ENCODE measurements at places on chromosomes 7 and 10.

GRCh38 chr10:48780341-48780740, 95.7 kb downstream of the WDFY4 start:
- DNase-seq = no peak

DNA sequence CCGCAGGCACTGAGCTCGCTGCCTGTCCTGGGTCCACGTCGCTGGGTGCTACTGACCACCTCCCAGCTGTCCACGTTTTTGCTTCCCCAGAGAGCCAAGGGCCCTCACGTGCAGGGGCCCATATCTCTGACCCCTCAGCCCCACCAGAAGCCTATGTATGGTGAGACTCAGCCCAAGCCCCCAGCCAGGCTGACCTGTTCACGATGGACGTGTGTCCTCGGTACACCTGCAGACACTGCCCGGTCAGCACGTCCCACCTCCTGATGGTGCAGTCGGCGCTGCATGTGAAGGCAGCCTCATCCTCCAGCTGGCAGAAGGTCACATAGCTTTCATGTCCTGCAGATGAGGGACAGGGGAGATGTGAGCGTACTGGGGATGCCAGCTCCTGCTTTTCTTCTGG, 9.9 kb downstream of the WDR86 start:
- no peak for DNase-seq

GRCh38 chr7:50594136-50594535, 28.9 kb upstream of the DDC start:
- DNase-seq = no peak

GRCh38 chr10:71916827-71917226, 47.4 kb upstream of the CHST3 start:
- no peak for DNase-seq

- peak; percentile 42 for DNase-seq
Observed at GRCh38 chr10:72344932-72345331, 9.8 kb downstream of the DNAJB12 start.

GRCh38 chr7:66604198-66604597, 24.5 kb upstream of the KCTD7 start:
- no peak for DNase-seq

GRCh38 chr7:112869111-112869774, 79.0 kb upstream of the TMEM168 start:
- peak; percentile 42 for DNase-seq

DNA sequence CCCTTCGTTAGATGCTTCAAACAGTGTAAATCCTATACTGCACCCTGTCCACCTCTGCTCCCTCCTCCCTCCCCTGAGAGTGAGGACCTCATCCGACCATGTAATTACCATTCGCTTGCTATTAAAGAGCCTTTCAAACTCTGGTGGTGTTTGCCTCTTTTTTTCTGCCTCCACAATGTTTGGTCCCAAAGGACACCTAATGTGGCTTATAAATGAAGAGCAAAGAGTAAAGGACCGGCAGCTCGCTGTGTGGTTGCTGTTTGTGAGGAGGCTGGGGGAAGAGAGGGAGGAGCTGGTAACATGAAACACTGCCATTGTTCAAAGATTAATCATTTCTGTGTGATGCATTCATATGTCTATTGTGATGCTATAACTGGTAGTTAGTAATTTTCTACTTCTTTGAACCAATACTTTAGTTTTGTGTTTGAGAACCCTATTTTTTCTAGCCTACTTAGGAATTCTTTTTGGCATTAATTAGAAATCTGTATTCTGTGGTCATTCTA, 27.9 kb downstream of the MTURN start:
- DNase-seq = no peak

DNA sequence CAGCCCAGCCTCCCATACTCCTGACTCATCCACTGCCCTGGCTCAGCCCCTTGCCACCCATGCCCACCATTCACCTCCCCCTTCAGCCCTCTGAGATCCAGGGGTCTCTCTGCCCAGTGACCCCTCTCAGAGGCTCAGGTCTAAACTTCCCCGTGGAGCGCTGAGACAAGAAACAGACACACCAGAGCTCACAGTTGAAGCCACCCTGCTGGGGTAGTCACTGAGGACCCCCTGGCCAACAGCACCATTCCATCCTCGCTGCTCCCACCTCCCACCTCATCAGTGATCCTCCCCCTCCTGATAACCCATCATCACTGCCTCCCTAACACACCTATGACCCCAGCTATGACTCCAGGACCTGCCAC, 100.7 kb downstream of the GRID1 start:
- DNase-seq = no peak

GRCh38 chr10:61016630-61017029, 72.6 kb upstream of the RHOBTB1 start:
- DNase-seq = no peak

DNA sequence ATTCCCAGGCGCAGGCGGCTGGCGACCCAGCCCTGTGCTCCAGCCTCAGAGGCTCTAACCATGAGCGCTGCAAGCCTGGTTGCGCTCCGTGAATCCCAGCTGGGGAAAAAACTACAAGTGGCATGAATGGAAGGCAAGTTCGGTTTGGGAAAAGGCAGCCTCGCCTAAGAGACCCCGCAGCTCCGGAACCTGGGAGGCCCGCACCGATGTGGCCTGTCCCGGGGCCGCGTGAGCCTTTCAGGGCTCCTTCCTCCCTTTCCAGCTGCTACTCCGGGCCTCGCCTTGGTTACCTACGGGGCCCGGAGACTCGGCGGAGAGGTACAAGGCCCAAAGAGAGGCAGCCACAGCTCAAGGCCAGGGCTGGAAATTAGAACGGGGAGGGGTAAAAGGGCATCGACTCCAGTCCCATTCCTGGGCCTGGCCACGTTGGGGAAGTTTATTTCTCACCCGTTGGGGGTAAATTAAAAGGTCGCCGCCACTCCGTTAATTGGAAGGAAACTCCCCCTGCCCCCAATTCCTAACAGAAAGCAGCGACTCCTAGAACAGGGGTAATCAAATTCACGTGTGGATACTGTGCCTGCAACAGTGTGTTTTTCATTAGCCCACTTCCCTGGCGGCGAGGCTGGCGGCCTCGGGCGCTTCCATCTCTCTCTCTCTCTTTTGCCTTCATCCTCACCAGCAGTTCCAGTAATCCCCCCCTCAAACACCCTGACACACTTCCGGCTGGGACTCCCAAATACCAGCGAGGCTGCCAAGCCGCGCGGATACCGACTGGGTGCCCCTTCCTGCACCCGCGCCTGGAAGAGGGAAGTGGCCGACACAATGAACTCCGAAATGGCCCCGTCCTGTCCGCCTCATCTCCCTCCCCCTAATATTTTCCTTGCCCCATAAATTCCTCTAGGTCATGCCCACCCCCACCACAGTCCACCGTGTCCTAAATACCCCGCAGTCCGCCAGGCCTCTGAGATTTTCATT, 1.5 kb upstream of the HOXA9 start:
- DNase-seq = no peak

DNA sequence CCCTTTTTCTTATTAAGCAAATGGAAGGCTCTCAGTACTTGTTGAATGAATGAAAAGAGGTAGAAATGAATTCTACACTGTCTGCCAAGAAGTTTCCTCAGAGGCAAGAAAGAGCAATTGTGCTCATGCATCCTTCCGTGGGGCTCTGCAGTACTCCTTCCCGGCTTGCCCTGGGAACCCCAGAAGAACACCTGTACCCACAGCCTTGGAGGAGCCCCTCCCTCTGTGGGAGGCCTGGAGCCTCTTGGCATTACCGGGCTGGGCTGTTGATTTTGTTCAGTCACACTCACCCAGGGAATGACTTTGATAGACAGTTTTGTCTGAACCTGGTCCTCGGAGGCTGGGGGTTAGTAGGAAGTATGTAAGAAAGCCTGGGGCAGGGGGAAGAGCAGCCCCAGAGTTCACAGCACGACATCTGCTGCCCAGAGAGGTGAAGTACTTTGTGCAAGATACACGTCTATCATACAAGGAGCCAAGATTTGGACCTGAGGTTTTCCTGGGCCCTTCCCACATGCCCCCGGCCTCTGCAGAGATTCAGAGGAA, 134.8 kb upstream of the GDF10 start:
- DNase-seq = no peak

- DNase-seq = no peak
Observed at GRCh38 chr7:99125505-99125865, 18.4 kb downstream of the SMURF1 start.

DNA sequence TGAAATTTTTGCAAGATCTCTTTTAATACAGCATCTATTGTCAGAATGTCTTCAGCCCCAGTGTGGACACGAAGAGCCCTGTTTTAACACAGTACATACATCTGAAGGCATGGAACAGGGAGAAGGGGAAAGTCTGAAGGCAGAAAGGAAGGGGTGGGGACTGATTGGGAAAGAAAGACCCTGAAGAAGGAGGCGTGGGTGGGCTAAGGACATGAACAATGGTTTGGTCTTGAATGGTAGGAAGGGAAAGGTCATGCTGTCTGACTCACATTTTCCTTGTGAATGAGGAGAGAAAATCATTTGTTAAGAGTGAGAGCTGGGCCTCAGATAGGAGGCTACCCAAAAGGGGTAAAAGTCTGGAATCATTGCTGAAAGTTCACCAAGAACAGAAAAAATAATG, 297.1 kb downstream of the GALNT17 start:
- no peak for DNase-seq

GRCh38 chr10:129800796-129801340, 163.2 kb downstream of the EBF3 start:
- no peak for DNase-seq

GRCh38 chr7:368651-369475, 78.9 kb downstream of the FOXL3 start:
- DNase-seq = no peak

DNA sequence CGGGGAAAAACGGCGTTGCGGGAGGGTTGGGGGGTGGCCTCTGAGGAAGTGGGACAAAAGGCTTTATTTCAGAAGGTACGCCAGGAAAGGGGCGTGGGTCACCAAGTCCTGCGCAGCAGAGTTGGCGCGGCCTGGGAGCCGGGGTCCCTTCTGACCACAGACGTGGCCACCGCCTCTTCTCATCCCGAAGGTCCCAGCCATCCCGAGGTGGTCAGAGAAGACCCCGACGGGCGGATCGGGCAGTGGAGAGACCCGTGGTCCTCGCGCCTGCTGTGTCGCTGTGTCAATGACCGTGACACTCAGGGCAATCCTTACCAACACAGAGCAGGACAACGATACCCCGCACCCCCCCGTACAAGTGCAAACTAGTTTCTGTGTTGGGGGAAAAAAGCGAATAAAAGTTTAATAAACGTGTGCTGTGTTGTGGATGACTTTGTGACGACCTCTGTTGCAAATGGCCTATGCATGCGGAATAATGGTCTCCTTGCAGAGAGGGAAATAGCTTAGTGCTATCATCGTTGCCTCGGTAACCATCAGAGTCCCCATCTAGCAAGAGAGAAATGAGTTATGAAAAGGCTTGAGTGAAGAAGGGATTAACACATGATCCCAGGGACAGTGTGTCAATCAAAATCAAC, 19.4 kb upstream of the GATA3 start:
- DNase-seq = no peak

DNA sequence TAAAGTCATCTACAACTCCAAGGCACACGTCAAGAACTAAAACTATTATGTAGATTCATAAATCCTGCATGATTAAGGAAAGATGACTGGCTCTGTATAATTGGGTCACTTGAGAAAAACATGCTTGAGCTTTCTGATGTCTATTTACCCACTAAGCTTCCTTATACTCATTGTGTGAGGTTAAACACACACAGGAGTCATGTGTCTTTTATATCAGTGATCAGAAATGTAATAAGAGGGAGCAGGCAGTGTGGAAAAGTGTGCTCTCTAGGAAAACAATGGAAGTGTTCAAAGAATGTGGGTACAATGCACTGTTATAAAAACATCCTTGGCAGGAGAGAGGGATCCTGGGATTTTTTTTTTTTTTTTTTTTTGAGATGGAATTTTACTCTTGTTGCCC, 108.6 kb upstream of the ARID5B start:
- no peak for DNase-seq

Data from inflammatory macrophage (primary cell).